ENCODE measurements at places on chromosomes 12 and 14.

GRCh38 chr12:93572712-93573551 is 457 bp downstream of the SOCS2 start:
- peak; percentile 48 for DNase-seq

- no peak for DNase-seq
Measured at GRCh38 chr12:122855071-122855829, 20.0 kb downstream of the HIP1R start.

- no peak for DNase-seq
Measured at GRCh38 chr12:16136219-16136988, 141.1 kb downstream of the SLC15A5 start.

DNA sequence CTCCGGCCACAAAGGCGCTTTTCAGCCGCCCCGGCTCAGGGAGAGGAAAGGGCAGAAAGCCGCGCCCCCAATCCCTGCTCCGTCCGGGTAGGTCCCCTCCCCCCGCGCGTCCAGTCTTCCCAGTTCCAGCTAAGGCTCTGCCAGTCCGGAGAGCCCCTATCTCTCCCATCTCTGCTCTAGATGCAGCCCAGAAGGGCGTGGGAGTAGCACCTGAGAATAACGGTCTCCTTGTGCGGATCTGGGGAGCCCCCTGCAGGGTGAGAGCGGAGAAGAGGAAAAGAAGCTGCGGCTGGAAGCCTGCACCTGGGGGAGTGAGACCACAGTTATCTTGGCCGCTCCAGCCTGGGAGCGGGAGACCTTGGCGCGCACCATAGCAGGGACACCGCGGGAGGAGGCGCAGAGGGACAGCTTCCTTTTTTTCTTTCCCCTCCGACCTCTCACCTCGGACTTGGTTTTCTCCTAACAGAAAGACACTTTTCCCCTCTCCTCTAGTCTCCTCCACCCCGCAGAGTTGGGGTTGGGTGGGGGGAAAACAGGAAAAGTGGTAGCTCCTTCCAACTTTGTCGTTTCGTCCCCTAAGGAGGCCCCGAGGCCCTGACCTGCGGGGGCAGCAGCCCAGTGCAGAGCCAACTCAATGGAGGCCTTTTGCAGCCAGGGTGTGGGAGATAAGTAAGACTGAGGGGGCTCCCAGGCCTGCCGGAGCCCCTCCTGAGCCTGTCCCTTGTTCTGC is 2.4 kb downstream of the DHH start:
- DNase-seq, result peak; percentile 75

GRCh38 chr12:33994857-33995808 is 27.2 kb upstream of the ALG10 start:
- DNase-seq, result no peak

DNA sequence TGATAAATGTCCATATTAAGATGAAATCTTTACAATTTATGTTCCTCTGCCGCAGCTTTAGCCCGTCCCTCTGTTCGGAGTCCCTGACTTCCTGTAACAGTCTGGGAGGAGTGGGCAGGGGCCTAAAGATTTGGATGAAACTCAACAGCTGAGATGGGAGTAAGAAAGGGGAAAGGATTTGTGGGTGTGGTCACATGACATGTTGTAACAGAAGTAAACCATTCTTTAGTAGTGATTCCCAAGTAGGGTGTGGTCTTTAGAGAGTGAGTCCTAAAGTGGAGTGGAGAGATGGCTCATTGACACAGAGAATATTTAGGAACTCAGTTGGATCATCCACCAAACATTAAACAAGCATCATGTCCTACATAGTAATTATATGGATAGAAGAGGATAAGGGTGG is 12.9 kb downstream of the TMEM117 start:
- no peak for DNase-seq

DNA sequence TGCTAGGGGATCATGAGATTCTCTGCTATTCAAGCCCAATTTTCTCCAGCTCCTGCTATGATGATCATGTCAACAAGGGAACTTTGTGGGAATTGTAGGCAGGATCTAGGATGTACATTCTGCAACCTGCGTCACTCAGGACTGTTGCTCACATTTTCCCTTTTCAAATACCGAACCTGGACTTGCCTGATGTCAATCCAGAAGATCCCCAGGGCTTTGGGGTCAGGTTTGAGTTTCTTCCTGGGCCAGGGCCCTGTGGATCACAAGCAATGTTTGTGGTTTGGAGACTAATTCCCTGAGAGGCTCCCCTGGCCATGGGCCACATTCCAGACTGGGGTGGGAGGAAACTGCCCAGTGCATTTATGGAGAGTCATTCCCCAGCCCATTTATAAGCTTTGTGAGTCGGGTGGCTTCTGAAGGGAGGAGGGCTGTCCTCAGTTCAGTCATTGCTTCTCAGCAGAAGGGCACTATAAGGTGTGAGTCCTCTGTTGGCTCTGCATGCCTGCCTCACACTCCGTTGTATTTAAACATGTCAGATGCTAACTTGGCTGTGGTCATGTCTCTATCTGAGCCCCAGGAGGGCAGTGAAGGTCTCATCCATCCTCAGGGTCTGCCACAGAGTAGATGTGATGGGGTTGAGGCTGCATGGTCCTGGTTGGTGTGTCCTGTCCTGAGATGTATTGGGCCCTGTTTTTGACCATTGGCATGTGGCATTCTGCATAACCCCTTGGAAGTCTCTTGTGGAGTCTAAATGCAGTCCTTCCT is 6.5 kb downstream of the KRT86 start:
- DNase-seq, result no peak

- no peak for DNase-seq
Measured at GRCh38 chr12:124395986-124396385, 101.1 kb downstream of the RFLNA start.

- DNase-seq, result peak; percentile 13
Measured at GRCh38 chr14:100069161-100069800, 4.1 kb downstream of the EVL start.

DNA sequence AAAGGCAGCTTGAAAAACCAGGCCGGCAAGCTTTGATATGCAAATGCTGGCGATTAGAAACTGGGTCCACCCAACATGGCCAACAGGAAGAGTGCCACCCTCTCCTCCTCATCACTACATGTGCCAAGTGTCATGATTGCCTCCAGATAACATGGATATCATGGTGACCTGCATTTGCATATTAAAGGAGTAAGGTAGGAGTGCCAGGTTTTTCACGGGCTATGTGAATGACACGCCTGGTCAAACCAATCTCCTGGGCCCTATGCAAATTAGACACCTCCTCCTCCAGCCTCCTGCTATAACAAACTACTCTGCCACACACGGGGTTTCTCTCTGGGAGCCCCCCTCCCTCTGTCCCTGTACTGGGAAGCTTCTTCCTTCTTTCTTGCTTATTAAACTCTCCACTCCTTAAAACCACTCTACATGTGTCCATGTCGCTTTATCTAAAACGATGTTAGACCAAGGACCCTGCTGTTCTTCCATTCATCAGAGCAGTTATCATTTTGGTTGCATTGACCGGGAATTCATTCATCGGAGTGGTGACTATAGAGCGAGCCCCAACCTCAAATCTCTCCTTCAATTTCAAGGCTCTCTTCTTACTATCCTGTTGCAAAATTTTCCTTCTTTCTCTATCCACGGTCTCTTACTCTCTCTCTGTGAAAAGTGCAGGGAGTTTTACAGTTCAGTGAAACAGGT is 27.5 kb downstream of the APOBEC1 start:
- no peak for DNase-seq

Measured in stimulated activated naive CD8-positive, alpha-beta T cell treated with anti-CD3 and anti-CD28 coated beads, Interleukin-15, Interleukin-2, amounts not matched to agents 100 U/mL and 50 U/mL, for 24 hours (primary cell).